SK-N-DZ (cell line): ENCODE measurements at places on chromosomes 5 and 9.

GRCh38 chr5:163633926-163634460 lies 128.6 kb downstream of the MAT2B start:
- DNase-seq = no peak

DNA sequence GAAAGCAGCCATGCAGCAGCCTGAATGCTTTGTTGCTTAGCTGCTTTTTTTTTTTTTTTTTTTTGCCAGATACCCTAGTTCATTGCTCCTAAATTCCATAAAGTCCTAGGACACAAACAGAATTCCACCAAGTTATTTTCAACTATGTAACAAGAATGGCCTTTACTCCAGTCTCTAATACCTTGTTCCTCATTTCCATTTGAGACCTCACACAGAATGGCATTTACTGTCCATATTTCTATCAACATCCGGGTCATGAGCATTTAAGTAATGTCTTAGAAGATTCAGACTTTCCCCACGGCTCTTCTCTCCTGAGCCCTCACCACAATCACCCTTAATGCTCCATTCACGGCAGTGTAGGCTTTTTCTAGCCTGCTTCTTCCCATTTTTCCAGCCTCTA lies 31.7 kb upstream of the FBXW11 start:
- DNase-seq = no peak

GRCh38 chr5:86686046-86686445 lies 68.3 kb downstream of the COX7C start:
- no peak for DNase-seq

GRCh38 chr5:69432412-69433206 lies 17.7 kb downstream of the MARVELD2 start:
- DNase-seq = no peak

GRCh38 chr5:146995878-146996277 lies 117.3 kb upstream of the PPP2R2B start:
- no peak for DNase-seq

DNA sequence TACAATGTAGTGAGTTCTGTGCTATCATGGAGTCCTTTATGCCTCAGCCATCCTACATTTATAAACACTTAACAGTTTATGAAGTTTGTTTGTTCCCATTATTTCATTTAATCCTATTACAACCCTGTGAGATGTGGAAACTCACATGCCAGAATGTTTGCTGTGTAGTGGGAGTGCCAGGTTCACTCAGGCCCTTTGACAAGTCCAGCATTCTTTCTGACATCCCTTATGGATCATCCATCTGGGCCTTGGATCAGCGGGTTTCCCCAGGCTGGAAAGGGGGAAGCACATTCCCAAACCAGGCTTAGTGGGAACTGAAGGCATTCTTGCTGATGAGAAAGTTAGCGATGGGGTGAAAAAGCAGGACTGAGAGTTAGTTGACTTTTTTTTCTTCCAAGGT lies 128.1 kb upstream of the OTULINL start:
- DNase-seq = no peak
